ENCODE measurements at places on chromosomes 16 and 17.
A peak's percentile ranks its signal among the peaks of the same experiment; 100 is the strongest.

DNA sequence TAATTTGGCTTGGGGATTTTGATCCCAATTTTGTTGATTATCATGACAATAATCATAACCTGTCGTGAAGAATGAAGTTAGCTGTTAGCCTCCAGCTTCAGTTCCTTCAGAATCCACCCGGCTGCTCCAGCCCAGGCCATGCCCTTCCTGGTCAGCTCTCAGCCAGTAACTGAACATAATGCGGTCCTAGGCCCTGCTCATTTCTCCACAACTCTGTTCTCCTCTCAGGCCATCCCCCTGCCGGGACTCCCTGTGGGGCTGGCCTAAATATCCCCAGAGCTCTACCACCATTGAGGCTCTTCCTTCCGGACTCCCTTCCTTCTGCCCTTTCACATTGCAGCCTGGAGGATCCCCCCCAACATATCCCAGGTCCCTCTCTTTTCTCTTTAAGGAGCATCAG is 833.4 kb upstream of the GOT2 start:
- DNase-seq = no peak

DNA sequence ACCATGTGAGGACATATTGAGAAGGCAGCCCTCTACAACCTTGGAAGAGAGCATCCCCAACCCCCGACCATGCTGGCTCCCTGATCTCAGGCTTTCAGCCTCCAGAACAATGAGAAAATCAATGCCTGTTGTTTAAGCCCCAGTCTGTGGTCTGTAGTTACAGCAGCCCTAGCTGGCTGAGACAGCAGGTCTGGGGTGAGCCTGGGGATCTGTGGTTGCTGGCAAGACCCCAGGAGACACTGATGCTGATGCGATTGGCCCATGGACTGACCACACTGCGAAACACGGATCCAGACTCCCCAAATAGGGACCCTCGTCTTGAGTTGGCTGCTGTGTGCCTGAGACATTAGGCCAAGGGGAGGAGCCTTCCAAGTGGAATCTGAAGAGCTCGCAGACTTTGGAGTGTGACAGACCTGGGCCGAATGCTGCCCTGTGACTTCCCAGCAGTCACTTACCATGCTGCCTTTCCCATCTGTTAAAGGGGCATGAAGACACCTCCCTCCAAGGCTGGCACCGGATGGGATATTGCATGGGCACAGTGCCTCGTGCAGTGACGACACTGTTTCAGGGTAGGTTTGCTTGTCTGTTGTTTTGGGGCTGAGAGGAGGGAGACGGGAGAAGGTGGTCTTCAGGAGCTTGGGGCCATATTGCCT is 147.8 kb upstream of the RPL38 start:
- no peak for DNase-seq

DNA sequence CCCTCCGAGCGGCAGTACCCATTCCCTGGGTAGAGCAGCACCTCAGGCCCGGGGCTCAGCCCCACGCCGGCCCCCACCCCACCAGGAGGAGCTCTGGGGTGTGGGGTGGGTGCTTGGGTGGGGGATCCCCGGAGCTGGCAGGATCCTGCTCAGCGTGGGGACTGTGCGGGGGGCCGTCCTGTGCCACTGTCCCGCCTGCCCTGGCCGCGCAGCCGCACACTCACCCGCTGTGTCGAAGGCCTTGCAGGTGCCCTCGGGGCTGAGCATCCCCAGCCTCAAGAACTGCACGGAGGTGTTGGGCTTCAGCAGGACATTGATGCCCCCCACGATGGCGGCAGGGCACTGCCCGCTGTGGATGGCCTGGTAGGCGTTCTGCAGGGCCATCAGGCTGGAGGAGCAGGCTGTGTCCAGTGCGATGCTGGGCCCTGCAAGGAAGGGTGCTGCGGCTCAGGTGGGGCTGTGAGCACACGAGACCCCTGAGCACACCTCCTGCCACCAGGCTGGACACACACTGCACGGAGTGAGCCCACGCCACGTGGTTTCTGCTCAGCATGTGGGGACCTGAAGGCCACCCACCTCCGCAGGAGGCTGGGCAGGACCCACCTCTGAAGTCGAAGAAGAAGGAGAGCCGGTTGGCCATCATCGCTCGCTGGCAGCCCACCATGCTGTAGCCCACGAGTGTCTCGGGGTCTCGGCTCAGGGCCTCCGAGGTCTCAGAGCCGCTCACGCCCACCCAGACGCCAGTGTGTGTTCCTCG is 4.9 kb downstream of the FASN start:
- DNase-seq = no peak

DNA sequence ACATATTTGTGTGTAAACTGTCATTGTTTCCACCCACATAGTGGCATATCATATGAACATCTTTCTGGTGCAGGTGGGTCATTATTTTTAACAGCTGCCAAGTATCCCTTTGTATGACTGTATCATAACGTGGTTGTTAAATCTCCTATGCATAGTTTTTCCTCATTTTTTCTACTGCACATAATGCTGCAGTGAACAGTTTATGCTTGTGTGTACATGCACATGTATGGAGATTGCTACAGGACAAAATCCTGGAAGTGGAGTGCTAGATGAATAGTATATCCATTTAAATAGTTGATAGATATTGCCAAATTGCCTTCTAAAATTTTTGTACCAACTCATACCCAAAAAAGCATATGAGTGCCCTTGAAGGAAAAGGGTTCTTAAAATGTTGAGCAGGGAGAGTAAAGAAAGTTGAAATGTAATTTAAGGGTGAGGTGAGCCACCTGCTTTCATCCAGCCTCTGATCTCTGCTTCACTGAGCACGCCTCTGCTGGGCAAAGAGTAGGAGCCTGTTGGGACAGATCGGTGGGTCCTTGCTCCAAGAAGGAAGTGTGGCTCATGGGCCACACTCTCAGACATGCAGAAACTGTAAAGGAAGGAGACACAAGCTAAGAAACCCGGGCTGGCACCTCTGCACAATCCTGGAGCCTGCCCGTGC is 55.3 kb downstream of the HLF start:
- no peak for DNase-seq

DNA sequence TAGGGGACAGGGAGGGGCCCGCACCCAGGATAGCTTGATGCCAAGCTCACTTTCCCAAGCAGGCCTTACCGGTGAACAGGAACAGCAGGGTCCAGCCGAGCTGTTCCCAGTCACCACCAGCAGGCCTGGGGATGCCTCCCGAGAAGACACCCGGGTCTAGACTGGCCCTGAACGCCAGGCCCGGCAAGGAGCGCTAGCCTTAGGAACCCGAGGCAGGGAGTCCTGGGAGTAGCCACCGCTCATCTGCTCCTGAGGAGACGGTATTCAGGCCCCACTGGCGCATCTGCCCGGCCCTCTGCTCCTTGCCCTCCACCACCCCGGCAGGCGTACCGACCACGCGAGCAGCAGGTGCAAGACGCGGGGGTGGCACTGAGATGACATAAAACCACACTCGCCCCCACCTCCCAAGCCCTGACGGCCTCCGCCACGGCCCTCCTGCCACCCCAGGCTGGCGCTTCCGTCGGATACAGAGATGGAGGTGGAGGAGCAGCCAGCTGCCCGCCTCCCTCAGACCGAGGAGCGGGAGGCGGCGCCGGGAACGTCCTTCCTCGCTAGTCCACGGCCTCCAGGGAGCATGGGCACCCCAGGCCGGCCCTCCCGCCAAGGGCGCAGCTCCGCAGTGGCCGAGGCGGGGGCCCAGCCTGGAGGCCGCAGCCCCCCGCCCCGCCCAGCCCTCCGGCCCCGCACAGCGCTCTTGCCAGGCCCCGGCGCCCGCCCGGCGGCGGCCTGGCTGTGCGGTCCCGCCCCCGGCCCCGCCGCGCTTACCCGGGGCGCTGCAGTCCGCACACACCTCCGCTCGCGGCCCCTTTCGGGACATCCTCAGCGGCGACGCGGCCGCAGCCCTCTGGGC is 661 bp downstream of the GIT1 start:
- peak; percentile 53 for DNase-seq

GRCh38 chr17:70905796-70906195 is 736.5 kb downstream of the KCNJ2 start:
- no peak for DNase-seq

GRCh38 chr16:50340578-50340977 is 28.2 kb downstream of the BRD7 start:
- no peak for DNase-seq

- DNase-seq = no peak
Observed at GRCh38 chr16:2671741-2672140, 10.6 kb upstream of the KCTD5 start.

GRCh38 chr17:81859906-81860755 is at the start of gene P4HB:
Gene P4HB, minus strand, starts transcription at chr17:81860535. Its CDS starts 64 bp downstream, at chr17:81860471.
- DNase-seq = no peak

GRCh38 chr17:41650794-41651624 is 26.6 kb upstream of the KRT17 start:
- no peak for DNase-seq

GRCh38 chr16:27843800-27844199 is 219.7 kb downstream of the GSG1L start:
- DNase-seq = no peak

DNA sequence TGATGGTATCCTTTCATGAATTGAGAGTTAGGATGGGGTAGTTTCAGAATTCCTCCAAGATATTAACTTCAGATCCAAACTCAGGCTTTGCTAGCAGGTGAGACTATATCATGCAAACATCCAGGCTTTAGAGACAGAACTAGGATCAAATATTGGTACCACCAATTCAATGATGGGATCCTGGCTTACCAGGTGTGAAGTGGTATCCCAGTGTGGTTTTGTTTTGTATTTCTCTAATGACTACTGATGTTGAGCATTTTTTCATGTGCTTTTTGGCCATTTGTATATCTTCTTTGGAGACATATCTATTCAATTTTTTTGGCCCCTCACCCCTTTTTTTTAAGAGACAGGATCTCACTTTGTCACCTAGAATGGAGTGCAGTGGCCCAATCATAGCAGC is 57.0 kb downstream of the TOM1L2 start:
- DNase-seq = no peak

DNA sequence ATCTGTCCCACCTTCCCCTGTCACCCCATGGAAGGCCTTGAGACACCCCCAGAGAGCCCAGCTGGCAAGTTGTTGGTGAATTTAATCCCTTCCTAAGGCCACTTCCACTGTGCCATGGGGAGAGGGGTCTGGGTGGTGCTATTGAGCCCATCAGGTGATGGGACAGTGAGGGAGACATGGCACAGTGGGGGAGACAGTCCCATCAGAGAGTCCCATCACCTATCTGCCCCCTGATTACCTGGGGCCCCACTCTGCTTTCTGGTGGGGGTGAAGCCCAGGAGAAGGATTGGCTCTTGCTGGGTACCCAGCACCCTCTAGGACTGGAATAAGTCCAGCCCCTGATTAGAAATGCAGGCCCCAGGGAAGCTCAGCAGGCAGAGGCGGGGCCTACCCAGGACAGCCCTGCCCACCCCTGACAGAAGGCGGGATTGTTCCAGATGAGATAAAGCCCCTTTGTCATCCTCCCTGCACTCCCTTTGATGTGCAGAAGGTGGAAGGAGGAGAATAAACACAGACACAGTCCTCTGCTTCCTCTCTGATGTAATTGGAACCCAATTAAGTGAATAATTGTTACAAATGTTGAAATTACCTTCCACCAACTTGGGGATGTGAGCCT is 18.9 kb downstream of the TMEM132E start:
- no peak for DNase-seq

- DNase-seq = no peak
Observed at GRCh38 chr16:58001781-58002415, 691 bp downstream of the USB1 start.

DNA sequence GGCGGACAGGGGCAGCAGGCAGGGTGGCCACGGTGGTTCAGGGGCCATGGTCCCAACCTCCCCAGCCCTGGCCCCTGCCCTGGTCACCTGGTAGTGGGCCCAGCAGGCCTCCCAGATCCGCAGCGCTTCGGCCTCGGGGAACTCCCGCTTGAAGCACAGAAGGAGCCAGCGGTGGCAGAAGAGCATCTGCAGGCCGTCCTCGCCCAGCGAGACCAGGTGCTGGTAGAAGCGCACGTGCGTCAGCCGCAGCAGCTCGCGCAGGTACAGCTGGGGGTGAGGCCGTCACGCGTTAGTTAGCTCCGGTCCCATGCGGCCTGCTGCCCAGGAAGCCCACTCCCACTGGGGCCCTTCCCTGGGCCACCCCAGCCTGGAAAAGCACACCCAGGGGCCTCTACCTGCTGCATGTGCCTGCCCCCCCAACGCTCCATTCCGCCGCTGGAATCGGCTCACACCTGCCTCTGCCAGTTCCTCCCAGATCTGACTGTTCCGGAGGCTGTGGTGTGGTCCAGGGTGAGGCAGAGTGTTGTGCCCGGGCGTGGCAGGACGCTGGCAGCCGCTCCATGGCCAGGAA is 90.8 kb downstream of the TBC1D16 start:
- no peak for DNase-seq

All from CD4-positive, alpha-beta T cell treated with Interleukin-21 for 1 hour (primary cell).